Hematopoietic multipotent progenitor cell (in vitro differentiated cells): ENCODE measurements at places on chromosomes 13 and 19. TPM values are rescaled to one million over a fixed set of nuclear protein-coding genes. Genes with fewer than 3 reads are reported as not detected.

GRCh38 chr19:36244066-36244465 is 29.2 kb downstream of the ZNF146 start:
- no peak for DNase-seq

DNA sequence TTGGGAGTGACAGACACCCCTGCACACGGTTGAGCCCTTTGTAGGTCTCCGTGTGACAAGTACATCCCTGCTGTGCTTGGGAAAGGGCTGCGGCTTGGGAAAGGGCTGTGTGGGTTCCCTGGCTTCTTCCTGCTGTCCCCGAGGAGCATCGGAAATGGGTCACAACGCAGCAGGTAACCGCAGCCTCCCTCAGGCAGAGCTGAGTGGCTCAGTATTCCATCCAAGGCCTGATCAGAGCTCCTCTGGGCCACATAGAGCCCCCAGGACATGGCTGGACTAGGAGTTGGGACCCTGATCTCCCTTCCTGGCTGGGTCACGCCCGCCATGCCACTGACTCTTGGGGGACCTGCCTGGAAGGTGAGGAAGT is 16.3 kb downstream of the TECR start:
- no peak for DNase-seq

DNA sequence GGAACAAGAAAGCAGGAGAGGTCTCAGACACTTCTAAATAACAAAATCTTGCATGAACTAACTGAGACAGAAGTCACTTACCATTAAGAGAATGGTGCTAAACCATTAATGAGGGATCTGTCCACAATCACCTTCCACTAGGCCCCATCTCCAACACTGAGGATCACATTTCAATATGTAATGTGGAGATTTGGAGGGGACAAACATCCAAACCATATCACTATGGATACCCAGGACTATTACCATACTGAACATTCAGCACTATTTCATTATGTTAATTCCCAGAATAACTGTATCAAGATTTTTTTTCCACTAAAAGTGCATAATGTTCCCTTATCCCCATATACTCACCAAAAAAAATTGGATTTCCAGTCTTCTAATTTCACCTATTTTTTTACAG is 491.8 kb downstream of the LMO7 start:
- no peak for DNase-seq

OR7A5 gene
- total RNA-seq = under 0.01 TPM

ZFR2 gene
- total RNA-seq = under 0.01 TPM

DNA sequence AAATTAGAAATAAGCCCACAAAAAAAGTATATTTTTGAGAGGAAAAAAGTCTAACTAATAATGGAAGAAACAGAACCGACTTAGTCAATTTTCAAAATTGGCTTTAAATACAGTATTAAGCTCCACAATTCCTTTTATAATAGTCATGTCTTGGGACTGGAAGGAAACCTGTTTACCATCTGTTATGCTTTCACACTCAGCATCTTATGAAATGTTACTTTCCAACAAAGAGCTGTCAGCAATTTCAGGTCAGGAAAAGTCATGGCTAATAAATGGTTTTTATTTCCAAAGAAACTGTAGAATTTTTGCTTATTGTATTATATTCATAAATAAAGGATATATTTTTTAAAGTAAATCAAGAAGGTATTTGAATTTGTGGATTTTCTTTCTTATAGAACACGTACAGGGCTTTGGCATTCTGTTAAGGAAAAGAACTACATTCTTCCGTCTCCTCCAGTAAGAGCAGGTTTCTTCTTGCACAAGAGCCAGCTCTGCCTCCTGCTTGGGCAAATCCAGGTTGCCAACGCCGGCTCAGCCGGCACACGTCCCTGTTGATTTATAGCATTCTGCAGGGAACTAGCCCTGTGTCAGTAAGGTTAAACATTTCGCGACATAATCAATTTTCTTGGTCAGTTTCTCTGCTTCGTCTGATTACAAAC is 52.9 kb upstream of the GPR12 start:
- no peak for DNase-seq

DNA sequence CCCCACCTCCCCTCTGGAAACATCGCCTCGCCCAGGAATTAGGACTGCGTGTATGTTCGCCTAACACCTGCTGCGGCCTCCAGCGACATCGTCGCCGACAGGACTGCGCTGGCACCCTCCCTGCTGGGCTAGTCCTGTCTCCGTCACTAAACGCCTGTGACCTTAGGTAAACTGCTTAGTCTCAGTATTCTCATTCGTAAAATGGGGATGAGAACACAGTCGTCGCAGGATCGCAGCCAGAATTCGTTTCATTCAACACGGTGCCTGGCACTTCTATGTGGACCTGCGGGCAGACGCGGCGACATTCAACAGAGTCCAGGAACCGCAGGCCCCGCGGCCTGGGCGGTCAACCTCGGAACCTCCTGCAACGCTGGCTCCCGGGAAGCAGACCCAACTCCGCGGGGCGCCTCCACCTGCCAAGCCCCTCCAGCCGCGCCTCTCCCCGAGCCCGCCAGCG is 485 bp downstream of the CRYL1 start:
- DNase-seq = no peak

- no peak for DNase-seq
Observed at GRCh38 chr19:35063940-35064818, 22.7 kb downstream of the HPN start.
